ENCODE measurements at places on chromosomes 16 and 17. TPM values are rescaled to one million over a fixed set of nuclear protein-coding genes. Genes with fewer than 3 reads are reported as not detected.
A peak's percentile ranks its signal among the peaks of the same experiment; 100 is the strongest.

The SRSF2 gene
- total RNA-seq = 452 TPM

The HS3ST3B1 gene
- total RNA-seq = 0.90 TPM

The MATCAP1 gene
- total RNA-seq = 24.1 TPM

The SF3B3 gene
- 130 TPM for total RNA-seq

The EIF3C gene
- total RNA-seq = 158 TPM

The TBC1D3C gene
- not detected for total RNA-seq

The GNG13 gene
- total RNA-seq = not detected

The KRTAP2-2 gene
- total RNA-seq = not detected

DNA sequence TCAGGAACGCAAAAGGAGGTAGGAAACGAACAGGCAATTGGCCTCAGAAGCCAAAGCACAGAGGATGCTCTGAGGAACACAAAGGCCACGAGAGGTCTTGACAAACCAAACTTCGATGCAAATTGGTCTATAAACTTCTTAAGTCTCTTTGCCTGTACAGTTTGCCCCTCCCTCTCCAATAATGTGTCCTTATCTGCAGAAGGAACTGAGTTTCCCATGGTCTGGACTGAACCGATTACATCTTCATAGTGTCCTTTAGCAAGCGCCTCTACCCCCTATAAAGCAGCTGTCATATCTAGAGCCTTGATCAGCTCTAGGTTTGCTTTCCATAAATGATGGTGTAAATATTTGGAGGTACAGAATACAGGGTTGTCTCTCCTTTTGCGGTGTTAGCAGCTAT lies 3.1 kb upstream of the CDRT4 start:
- no peak for DNase-seq

- DNase-seq = peak; percentile 40
Measured at GRCh38 chr17:8155231-8155995, 3.2 kb upstream of the PER1 start.

GRCh38 chr16:5820472-5820871 lies 722.9 kb upstream of the EEF2KMT start:
- no peak for DNase-seq

DNA sequence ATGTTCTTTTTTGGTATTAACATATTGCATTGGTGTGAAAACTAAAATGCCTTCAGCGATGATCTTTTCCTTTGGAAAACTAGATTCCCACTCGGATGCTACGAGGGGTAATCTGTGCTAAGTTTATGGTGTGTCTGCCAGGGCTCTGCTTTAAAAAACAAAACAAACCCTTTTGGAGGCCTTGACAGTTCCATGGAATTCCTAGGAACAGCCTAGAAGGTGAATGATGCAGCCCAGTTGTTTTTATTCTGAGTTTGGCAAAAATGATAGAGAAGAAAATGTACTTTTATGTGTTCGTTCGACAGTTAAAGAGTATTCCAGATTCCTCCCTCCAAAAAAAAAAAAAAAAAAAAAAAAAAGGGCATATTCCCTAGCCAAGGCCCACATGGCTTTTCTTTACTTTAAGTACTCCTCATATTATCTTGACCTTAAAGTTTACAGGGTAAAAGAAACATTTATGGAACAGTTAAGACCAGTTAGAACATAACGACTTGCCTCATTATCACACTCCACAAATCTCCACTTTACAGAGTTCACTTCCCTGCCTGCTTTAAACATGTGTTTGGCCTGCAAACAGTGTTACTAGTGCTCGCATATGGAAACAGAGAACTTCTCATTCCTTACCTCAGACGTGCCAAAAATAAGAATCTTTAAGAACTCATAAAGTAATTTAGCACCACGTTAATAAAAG lies 159.1 kb downstream of the WWOX start:
- no peak for DNase-seq

DNA sequence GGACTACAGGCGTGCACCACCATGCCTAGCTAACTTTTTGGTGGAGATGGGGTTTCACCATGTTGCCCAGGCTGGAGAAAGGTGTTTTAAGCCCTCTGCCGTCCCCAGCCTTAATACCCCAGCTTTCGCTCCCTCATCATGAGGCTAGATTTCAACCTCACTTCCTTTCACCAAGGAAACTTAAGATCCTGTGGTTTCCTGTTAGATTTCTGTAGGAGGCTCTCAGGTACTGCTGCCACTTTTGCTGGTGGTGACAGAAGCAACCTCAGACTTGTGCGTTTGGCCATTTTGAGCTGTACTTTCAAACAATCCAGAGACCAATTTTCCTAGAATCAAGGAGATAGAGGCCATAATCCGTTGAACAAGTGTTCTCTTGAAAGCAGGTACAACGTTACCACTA lies 36.2 kb downstream of the MPHOSPH6 start:
- DNase-seq = no peak

DNA sequence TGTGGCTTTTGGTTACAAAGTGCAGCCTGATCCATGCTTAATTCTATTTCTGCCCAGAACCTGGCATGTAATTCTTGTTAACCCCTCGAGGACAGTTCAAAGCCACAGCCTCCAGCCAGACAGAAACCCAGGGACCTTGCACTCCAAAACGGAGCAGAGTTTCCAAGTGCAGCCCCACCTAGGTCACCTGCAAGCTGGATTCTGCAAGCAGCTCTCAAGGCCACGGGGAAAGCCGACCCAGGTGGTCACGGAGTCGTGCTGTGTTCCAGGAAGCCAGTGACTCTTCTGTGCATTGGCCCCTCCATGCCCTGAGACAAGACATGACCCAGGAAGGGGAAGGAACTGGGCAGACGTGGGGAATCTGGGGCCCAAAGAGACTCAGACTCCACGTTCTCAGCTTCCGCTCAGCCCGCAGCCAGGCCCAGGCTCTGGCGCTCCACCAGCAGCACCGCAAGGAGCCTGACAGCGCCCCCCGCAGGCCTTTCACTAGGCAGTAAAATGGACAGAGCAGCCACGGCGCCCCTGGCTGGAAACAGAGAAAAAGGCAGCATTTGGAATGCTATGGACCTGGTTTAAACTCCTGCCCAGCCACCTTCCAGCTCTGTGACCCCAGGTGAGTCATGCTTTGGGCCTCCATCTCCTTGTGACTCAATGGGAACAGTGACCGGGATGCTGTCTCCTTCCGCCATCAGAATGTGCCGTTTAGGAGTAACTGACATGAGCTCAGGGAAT lies 27.3 kb upstream of the GSG1L start:
- DNase-seq = no peak

DNA sequence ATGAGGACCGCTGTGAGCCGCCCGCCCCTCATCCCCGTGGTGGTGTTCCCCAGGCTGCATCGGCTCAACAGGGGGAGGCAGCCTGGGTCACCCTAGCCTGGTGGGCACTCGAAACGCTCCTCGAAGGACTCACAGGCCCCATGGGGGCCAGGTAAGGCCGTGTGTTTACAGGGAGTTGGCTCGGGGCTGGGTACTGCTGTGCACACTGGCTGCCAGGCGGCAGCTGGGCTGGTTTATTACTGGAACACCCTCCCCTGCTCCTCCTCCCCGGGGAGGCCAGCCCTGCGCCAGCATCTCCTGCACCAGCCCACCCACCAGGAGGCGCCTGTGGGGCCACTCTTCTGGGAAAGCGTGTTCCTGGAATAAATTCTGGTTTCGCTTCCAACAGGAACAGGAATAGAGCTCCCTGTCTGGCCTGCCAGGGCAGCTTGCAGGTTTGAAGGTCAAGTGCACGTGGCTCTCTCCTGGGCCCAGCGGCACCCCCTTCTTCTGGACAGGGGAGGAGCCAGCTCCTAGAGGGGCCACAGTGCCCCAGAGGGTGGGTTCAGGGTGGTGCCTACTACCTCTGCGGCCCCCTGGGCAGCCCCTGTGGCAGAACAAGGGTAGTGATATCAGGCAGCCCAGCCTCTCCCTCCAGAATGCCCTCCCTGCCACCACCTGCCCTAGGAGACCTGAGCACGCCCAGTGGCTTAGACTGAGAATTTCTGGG lies 11.3 kb downstream of the MCRIP1 start:
- DNase-seq = peak; percentile 41

DNA sequence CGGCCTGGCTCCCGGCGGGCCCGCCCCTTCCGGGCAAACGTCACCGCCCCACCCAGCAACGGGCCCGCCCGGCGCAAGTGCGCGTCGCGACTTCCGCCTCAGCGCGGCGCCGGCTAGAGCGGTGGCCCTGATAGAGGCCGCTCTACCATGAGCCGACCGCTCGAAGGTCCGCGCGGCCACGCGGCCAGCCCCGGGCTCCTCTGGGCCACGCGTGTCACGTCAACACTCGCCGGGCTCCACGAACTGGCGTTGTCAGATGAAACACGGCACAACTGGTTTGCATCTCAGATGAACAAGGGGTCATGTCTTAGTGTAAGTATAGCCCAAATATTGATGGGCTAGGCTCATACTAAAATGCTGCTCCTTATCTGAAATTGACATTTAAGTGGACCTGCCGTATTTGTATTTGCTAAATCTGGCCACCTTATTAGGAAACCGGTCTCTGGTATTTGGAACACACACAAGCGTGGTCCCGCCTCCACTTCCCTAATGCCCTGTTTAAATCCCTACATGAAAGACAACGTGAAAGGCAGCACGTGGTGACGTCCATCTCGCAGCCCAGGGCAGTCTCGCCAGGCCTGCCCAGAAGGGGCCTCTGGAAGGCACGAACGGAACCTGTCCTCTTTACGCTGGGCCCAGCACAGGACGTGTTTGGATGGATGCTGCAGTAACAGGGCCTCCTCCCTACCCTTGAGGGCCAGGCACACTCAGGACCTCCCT lies at the start of gene ZNF598:
Gene ZNF598 (minus strand): TSS at position 31 of the 720 bp plus-strand sequence.
- peak; percentile 65 for DNase-seq

GRCh38 chr17:51914577-51914976 lies 243.9 kb downstream of the CA10 start:
- no peak for DNase-seq

GRCh38 chr17:68382582-68383085 lies 74.7 kb downstream of the WIPI1 start:
- DNase-seq = no peak

GRCh38 chr17:26962255-26963162 lies 331.4 kb upstream of the WSB1 start:
- no peak for DNase-seq

DNA sequence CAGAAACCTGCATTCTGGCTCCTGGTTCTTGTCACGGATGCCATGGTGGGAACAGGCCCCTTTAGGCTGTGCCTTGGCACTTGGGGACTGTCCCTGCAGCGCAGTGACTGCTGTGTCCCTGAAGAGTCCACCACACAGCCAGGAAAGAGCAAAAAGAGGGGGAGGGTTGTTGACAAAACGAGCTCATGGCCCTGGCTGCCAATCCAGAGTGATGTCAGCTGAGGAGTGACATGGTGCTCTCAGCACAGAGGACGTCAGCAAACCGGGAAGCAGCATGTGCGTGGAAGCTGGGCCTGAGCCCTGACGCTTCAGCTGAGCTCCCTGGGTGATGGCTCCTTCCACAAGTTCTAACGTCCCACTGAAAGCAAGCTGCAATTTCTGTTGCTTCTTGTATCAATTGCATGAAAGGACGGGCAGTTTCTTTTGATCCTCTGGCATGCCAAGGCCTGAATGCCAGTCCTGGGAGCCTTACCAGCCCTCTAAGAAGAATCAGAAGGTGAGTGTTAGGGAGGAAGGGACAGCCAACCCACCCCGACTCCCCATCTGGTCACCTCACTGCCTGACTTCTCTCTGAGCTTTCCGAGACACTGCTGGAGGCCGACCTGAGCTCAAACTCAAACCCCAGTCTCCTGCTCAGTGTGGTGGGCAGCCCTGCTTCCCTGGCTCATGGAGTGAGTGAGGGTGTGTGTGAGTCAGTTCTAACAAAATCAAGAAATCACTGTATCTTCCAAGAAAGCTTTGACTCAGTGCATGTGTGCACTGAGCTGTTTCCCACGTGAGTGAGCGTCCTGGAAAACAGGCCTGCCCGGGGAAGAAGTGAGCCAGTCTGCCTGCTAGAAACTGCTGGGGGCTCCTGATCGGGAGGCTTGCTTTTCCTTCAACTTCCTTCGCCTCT lies 14.7 kb upstream of the WNT3 start:
- DNase-seq = no peak

DNA sequence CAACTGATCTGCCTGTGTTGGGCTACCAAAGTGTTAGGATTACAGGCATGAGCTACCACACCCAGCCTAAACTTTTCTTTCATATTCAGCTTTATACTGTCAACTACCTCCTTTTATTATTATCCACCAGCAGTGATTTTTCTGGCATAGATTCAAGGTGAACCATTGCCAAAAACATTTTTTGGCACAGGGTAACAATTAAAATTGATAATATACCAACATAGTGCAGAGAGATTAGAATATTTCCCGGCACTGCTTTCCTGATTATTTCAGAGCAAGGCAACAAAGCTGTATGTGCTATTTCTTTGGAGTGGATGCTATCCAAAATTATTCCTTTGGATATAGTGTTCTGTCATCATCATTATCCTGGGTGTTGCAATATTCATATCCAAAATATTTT lies 781.6 kb upstream of the SOX9 start:
- no peak for DNase-seq

GRCh38 chr17:7932949-7933348 lies 943 bp downstream of the CNTROB start:
- no peak for DNase-seq

DNA sequence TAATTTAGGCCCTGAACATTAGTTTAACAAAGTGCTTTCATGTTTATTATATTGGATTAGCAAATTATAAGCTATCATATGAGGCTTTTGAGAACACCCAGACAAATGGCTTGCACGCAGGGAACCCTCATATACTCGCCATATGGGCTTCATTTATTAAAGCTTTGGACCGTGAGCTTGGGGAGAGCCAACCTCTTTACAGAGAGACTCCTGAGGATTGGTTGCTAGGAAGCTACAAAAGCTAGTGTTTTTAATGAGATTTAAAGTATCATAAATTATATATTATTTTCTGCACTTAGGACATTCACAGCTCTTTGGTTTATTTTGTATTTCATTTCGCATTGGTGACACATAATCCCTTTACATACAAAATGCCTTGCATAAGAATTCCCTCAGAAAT lies 193.8 kb upstream of the TOX3 start:
- DNase-seq = no peak
